ENCODE measurements at places on chromosomes 16 and 17.
A peak's percentile ranks its signal among the peaks of the same experiment; 100 is the strongest.

- DNase-seq, result no peak
Observed at GRCh38 chr16:70257391-70257790, 5.7 kb upstream of the EXOSC6 start.

DNA sequence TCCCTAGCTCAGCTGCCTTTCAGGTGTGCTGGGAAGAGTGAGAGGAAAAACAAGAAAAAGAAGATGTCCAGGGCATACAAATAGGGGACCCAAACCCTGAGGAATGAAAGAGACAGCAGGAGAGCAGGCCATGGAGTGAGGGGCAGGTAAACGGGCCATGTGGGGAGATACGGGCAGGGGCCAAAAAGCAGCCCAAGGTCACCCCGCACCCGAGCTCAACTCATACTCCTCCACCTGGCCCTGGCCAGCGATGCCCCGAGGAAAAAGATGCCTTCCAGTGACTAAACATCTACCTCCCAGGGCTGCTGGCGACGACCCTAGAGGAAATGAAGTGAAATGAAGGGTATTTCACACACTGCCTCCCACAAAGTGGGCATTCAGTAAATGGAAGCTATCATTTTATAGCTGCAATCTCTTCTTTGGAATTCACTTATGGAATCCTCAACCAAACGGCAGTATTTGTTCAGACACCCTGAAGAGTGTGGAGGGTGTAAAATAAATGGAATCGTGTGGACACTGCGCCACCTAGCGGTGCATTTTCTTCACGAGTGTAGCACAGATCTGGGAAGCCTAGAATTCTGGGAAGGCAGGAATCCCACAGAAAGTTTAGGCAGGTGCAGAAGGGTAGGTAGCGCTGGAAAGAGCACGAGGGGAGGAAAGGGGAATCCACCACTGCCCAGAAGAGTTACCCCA lies 14.9 kb downstream of the ELAC2 start:
- peak; percentile 28 for DNase-seq

- no peak for DNase-seq
Observed at GRCh38 chr17:62800585-62800984, 7.5 kb downstream of the MARCHF10 start.

GRCh38 chr17:64773386-64773835 lies 111.3 kb upstream of the SMURF2 start:
- DNase-seq, result no peak

DNA sequence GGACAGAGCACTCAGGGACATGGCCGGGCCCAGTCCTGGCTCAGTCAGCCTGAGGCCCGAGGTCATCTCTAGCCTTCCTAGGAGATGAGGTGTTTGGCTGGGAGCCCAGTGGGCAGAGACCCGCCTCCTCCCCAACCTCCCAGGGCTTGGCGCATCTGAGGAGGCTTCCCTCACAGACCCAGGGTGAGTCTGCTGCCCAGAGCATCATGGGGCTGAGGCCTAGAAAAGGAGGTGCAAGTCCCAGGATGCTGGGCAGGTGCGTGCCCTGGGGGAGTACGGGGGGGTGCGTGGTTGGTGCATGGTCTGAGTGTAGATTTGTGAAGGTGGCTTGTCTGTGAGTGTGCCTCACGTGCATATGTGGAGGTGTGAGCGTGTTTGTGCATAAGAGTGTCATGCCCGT lies 4.7 kb downstream of the PDE6G start:
- DNase-seq, result no peak

DNA sequence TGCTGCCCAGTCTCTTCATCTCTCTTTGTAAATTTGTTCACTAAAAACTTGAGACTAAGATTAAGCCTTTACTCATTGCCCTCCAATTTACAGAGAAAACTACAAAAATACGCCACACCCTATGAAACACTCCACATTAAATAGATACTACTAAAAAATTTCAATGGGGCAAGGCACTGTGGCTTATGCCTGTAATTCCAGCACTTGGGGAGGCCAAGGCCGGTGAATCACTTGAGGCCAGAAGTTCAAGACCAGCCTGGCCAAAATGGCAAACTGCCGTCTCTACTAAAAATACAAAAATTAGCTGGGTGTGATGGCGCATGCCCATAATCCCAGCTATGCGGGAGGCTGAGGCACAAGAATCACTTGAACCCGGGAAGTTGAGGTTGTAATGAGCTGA lies 3.8 kb downstream of the UBE2O start:
- no peak for DNase-seq

DNA sequence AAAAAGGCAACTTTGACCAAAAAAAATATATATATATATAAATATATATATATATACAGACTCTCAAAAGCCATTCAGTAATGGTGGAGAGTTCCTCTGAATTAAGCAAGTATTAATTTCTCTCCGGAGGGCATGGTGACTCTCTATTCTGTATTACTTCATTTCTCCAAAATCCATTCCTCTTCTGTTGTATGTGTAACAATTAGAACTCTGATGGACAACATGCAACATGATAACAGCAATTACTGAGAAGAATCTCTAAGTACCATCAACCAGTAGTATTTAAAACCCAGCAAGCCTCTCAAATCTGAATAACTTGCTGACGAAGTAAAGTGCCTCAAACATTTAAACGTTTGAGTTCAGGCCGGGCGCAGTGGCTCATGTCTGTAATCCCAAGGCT lies 2.3 kb downstream of the GRB2 start:
- DNase-seq, result no peak

GRCh38 chr16:12089492-12090150 lies 113.1 kb downstream of the SNX29 start:
- no peak for DNase-seq

DNA sequence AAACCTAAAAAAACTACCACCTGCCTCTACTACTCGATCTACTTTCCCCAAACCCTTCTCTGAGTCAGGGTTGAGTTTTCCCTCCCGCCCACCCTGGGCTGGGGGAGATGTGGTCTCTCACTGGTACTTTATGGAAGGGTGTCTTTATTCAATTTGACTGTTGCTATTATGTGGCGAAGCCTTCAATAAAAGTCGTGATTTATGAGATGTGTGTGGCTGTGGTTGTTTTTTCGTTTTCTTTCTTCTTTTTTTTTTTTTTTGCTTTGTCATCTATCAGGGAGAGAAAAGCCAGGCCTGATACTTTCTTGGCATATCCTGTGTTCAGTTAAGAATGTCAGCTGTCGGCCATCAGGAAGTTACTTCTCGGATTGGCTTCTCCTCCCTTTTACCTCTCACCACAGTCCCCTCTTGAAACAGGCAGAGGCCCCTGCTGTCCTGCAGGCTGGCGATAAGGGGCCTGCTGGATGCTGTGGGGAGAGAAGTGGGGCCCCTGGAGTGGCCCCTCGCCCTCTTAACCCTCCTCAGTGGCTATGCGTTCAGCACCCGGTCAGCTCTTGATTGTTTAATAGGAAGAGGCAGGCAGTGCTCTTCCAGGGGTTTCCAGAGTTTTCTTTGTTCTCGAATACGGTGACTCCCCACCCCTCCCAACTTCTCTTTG lies 123.0 kb downstream of the MSI2 start:
- no peak for DNase-seq

DNA sequence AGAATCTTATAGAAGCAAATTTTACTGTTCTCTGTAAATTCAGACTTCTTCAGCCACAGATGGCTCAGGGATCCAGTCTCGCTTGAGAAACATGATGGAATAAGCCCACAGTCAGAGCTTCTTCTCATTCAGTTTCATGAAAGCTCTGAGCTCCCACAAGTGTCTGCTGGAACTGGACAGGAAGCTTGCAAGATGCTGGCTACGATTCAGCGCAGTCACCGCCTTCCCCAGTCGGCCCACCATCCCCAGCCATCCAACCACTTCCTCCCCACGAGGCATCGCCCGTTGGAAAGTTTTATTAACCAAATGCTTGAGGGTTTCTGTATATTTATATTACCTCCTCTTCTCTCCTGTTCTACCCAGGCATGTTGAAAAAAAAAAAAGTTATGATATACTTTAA lies 171.7 kb downstream of the ZFHX3 start:
- DNase-seq, result no peak

DNA sequence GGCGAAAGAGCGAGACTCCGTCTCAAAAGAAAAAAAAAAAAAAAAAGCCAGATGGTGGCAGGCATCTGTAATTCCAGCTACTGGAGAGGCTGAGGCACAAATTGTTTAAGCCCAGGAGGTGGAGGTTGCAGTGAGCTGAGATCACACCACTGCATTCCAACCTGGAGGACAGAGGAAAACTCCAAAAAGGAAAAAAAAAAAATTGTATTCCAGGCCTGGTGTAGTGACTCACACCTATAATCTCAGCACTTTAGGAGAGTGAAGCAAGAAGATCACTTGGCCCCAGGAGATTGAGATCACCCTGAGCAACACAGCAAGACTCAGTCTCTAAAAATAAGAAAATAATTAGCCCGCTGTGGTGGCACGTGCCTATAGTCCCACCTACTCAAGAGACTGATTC lies 20.1 kb downstream of the HBQ1 start:
- no peak for DNase-seq

DNA sequence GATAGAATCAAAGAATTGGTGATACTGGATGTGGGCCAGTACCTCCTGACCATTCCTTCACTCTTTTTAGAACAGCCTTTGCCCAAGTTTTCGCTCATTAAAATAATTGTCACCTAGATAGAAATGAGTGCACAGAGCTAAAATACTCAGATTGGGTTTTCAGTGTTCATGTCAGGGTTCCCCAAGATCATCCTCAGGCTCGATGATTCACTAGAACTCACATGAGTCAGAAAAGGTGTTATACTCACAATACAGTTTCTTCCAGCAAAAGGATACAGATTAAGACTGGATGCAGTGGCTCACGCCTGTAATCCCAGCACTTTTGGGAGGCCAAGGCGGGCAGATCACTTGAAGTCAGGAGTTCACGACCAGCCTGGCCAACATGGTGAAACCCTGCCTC lies 19.9 kb downstream of the ERCC4 start:
- DNase-seq, result no peak

DNA sequence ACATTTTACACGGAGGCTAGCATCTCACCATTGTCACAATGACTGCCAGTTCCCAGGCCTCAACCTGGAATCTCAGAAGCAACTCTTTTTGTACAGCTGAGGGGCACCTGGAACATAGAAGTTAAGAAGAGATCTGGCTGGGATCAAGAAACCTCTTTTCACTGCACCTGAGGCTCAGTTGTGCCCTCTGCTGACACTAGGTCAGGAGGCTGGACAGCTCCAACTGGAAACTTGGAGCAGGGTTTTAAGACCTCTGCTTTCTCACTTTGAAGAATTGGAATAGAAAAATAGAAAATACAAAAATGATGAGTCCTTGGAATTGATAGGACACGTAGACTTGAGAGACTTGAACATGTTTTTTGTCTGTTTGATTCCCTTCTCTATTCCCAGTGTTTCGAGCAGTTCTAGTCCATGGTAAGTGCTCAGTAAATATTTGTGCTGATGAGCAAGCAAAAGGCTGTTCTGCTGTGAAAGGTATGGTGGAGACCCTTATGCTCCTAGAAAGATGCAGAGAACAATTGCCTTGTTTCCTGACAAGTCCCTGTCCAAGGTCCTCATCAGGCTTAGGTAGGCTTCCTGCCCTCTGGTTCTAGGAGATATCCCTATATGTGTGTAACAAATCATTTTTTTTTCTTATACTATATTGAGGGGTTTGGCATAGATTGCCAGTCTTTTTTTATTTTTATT lies 13.6 kb upstream of the PPM1D start:
- no peak for DNase-seq

DNA sequence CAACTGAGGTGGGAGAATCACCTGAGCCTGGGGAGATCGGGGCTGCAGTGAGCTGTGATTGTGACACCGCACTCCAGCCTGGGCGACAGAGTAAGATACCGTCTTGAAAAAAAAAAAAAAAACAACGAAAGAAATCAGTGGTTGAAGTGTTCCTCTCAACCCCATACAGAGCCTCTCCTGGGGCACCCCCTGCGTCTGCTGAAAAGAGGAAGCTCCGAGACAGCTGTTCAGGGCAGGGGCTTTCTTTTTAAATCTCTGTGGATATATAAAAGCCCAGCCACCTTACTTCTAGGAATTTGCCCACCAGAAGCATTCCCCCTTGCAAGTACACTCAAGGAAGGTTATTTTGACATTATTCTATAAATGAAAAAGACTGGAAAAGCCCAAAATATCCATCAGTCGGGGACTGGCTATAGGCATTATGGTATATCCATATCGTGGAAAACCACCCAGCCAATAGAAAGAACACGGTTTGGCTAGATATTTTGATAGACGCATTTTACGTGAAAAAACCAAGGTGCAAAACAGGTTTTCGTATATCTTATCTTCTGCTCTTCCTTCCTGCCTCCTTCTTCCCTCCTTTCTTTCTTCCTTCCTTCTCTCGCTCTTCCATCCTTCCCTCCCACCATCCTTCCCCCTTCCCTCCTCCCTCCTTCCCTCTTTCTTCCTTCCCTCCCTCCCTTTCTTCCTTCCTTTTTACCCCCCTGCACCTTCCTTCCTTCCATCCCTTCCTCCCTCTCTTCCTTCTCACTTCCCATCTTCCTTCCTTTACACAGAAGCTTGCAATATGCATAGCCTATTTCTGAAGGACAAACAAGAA lies 9.2 kb upstream of the CCL22 start:
- DNase-seq, result no peak

DNA sequence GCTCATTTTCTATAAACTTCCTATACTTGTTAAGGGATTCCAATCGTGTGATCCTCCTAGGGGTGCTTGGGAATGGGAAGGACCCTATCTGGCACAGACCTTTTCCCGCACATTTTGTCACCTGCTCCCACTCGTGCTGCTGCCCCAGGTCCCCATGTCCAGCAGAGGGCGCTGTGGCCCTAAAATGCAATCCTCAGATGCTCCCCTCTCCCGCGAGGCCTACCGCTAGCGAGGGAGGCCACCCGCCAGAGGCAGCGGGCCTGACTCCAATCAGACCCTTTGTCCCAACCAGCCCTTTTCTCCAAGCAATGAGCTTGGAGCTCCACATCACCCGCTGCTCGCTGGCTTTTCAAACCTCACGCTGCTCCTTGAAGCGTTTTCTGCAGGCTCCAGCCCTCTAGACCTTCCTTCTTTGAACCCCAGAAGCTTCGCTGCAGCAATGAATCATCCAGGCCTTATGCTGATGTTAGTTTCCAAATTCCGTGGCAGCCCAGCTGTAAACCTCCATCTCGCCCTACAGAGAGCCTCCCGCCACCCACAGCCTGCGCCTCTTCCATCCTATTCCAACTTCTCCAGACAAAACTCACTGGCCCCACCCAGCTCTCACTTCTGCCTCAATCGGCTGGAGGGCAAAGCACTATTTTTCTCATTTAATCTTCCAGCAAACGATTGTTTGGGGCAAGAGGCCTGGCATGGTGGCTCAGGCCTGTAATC lies 23.6 kb upstream of the FZD2 start:
- DNase-seq, result peak; percentile 82

DNA sequence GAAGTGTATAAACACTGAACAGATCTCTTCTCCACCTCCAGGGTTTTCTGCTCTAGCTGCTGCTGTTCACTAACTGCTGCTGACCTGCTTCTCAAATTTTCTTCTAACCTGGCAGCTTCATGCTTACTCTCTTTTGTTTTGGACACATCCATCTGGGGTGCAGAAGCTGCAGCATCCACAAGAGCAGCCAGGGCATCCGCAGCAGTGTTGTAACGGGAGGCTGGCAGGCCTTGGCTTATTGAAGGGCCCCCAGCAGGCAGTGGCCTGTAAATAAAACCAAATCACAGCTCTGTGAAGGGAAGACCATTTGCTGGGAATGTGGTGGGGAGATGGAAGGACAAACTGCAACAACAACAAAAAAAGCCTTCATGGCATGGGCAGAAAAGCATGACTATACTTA lies 62.0 kb downstream of the TTC19 start:
- DNase-seq, result no peak

- DNase-seq, result peak; percentile 33
Observed at GRCh38 chr17:17119533-17119932, 77.3 kb downstream of the MPRIP start.

- DNase-seq, result no peak
Observed at GRCh38 chr17:28889996-28890395, 7.5 kb downstream of the FLOT2 start.
